CD4-positive, alpha-beta T cell treated with Interferon alpha-2 for 1 hour (primary cell): ENCODE measurements at places on chromosomes 5 and 9.

- DNase-seq = no peak
Measured at GRCh38 chr9:92804727-92805126, 40.1 kb upstream of the BICD2 start.

- DNase-seq = no peak
Measured at GRCh38 chr9:129557192-129558036, 63.5 kb downstream of the C9orf50 start.

- DNase-seq = peak; percentile 42
Measured at GRCh38 chr9:124110307-124110915, 98.8 kb downstream of the LHX2 start.

- no peak for DNase-seq
Measured at GRCh38 chr5:159263569-159263905, 447 bp downstream of the UBLCP1 start.

DNA sequence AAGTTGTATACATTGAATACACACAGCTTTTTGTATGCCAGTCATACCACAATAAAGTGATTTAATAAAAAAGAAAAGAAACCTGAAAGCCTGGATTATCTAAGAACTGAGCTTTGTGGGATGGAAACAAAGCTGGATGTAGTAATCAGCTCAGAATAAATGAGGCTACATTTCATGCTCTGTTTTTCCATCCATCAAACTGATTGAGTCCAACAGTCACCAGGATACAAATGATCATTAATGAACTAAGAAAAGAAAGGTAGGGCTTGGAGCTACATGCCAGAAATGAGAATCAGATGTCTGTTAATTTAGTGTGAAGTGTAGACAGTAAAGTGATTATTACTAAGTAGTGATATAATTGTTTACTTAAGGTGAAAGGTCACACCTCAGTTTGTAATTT, 109.8 kb upstream of the TARS1 start:
- no peak for DNase-seq

GRCh38 chr5:53820802-53821171, 260.3 kb downstream of the NDUFS4 start:
- DNase-seq = no peak

DNA sequence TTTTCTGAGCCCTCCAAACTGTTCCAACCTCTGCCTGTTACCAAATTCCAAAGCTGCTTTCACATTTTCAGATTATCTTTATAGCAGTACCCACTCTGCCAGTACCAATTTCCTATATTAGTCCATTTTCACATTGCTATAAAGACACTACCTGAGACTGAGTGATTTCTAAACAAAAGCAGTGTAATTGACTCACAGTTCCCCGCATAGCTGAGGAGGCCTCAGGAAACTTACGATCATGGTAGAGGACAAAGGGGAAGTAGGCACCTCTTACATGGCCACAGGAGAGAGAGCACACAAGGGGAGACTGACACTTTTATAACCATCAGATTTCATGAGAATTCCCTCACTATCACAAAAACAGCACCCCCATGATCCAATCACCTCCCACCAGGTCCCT, 105.0 kb downstream of the DTWD2 start:
- no peak for DNase-seq

DNA sequence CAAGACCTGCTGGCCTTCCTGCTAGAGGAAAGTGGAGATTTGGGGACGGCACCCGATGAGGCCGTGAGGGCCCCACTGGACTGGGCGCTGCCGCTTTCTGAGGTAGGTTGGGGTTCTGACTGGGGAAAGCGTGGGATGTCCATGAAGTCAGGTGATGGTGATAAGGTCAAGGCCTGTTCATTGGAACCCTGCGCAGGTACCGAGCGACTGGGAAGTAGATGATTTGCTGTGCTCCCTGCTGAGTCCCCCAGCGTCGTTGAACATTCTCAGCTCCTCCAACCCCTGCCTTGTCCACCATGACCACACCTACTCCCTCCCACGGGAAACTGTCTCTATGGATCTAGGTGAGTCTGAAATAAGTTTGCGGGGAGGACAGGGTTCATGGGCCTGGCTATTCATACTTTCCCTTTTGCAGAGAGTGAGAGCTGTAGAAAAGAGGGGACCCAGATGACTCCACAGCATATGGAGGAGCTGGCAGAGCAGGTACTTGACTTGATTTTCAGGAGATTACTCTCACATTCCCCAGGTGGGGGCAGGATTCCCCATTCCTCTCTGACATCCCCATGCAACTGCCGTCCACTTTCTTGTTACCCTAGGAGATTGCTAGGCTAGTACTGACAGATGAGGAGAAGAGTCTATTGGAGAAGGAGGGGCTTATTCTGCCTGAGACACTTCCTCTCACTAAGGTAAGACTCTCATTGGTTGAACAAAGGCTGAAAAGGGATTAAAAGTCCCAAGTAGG, 505 bp downstream of the CREB3 start:
- DNase-seq = peak; percentile 44

GRCh38 chr9:70829591-70830265, 291.7 kb downstream of the TRPM3 start:
- DNase-seq = no peak

GRCh38 chr5:56010431-56010830, 15.7 kb upstream of the IL6ST start:
- no peak for DNase-seq

- DNase-seq = no peak
Measured at GRCh38 chr9:117835798-117836197, 131.6 kb downstream of the TLR4 start.

GRCh38 chr5:174301848-174302625, 256.5 kb downstream of the NSG2 start:
- DNase-seq = no peak

GRCh38 chr5:115366223-115366622, 69.8 kb upstream of the CCDC112 start:
- no peak for DNase-seq

DNA sequence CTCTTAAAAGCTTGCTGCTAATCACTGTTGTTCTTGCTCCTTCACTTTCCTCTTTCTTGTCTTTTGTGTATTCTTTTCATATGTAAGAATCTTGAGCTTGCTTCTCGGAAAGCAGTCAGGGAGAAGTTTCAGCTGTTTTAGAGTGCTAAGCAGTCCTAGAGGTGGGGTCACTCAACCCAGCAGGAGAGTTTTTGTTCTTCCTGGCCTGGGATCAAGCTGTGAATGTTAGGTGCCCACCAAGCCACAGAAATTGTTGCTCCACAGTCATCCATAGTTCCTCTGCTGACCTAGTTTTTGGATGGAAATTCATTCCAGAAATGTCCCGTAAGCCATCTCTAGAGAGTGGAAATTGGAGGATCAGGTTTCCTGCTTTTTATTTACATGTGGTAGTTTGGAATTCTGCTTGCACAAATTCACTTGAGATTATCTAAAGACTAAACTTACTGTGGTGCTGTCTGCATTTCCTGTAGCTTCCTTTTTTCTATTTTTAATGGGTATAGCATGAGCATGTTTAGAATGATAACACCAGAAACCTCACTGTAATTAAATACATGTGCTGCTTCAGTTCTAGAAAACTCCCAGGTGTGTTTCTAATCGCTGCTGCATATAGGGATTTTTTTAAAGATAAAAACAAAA, 108.7 kb downstream of the MAST4 start:
- DNase-seq = no peak

- no peak for DNase-seq
Measured at GRCh38 chr9:5569409-5569808, 59.1 kb downstream of the PDCD1LG2 start.

DNA sequence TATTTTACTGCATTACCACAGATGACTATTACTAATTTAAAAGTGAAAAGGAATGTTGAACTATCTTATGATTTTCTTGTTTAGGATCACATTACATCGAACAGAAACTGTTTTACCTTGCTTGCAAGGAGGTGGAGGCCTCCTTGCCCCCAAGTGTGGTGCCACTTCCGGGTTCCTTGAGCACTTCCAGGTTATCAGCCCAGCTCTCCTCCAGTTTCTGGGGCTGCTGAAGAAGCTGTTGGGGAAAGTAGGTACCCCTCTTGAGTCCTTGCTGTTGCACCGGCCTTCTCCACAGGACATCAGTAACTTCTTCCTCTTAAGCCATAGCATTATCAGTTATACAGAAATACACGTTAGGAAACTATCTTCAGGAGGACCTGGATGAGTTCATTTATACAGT, 278.2 kb downstream of the DMRT2 start:
- no peak for DNase-seq

- DNase-seq = no peak
Measured at GRCh38 chr5:95178046-95178651, 106.7 kb downstream of the MCTP1 start.

DNA sequence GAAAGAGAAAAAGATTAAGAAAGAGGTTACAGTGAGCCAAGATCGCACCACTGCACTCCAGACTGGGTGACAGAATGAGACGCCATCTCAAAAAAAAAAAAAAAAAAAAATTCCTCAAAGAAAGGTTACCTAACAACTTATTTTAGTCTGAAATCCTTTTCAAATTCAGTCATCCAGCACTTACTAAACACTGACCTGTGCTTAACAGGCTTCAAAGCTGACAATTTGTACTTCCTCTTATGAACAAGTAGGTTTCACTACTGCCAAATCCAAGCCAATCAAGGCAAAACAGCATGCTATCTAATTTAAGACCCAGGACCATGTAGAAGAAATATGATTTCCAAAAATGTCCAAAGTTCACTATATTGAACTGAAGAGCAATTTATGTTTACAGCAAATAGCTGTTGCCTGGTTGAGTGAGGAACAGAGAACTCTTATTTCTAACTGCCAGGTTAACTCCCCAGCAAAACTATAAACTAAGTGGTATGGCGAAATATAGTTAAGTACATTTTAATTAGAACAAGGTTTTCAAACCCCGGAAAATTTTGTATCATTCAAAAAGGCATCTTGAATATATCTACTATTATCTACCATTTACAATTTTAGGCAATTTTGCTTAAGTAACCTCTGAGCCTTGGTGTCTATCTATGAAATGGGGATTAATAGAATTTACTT, 13.4 kb downstream of the PWWP2A start:
- DNase-seq = no peak

- no peak for DNase-seq
Measured at GRCh38 chr9:76690973-76691370, 73.3 kb upstream of the PCA3 start.

DNA sequence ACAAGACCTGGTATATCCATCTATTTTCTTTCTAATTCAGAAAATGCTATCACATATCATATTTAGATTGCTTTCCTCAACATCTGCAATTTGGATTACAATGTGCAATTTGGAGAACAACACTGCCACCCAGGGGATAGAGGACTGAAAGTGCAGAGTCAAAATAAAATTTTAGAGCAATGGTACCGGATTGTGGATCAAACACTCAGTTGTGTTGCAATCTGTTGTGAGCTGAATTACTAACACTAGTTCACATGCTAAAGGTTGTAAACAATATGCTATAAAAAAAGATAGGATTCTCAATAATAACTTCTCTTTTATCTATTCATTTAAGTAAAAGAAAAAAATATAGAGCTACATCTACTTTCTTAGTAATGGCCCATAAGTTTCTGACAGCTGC, 11.9 kb upstream of the SRFBP1 start:
- no peak for DNase-seq

DNA sequence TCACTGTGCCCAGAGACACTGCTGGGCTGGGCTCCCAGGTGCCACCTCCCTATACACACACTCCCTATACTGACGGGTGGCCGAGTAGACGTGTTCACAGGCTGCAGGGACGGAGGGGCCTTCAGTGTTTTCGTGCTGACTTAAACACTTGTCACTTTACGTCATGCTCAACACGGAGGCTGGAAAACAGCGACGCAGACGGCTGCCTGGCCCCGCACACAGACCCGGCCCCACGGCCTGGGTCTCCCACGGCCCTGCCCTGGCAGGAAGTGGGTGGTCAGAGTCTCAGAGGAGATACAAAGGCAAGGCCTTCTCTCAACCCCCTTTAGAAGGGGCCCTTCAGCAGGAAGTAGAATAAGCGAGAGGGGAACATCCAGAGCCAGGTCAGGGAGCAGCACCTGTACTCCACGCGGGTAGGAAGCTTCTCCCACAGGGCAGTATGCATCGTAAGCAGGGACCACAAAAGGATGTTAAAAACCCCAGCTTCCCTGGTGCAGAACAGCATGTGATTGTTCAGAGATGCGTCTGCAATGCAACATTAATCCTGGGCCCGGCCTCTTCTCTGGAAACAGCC, 11.9 kb upstream of the TBC1D9B start:
- DNase-seq = no peak

GRCh38 chr5:121969660-121970295, 8.0 kb downstream of the SRFBP1 start:
- no peak for DNase-seq

DNA sequence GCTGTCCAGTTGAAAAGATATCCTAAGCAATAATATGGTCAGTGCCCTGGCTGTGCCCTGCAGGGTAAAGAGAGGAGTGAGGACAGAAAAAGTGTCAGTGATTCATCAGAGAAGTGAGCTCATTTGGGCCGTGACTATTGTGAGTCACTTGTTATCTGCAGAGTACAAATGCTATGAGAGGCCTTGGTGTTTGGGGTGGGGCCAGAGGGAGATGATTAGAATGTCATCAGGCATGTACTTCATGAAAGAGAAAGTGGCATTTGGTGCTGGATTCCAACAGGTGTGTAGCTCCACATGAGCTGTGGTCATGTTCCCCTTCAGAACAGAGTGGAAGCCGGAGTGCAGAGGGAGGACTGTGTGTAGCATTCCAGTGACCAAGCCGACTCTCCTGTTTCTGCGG, 174.1 kb downstream of the KDM4C start:
- no peak for DNase-seq
